NCI-H1930 (cell line): ENCODE measurements at places on chromosomes 6 and 20.

DNA sequence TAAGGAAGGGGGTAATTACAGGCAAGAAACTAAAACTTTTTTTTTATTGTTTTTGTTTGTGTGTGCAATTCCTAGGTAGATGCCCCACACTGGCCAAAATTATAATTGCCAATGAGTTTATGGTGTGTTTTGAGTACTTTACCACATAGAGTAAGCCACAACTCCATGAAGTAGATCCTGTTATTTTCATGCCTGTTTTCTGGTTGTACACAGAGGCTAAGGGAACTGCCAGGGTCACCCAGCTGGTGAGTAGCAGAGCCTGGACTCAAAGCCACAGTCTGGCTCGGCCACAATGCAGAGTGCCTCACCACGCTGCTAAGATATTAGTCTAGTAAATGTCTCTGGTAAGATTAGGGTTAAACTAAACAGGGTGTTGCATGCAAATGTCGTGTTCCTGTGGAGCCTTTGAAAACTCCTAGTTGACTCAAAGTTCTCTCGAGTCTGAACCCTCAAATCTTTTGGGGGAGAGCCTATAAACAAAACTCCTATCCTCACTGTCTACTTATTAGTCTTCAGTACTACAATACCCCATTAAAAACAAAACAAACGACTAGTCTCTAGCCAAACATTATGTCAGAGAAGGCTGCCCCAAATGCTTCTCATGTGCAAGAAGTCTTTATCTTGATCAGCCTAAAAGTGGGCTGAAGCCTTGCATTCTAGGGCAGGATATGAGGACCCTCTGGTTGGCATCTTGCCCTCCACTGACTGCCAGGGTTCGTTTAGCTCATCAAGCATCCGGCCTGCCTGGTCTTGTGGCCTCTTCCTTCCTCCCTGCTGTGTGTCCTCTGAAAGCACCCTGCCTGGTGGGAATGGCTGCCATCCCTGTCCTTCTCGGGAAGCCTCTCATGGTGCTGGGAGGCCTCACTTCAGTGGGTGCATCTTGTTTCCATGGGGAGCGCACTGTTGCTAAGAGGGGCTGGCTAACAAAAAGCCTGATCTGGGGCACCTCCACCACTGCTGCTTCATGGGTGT, 4.2 kb downstream of the DUSP22 start:
- no peak for DNase-seq

GRCh38 chr6:118668761-118669385, 17.5 kb upstream of the CEP85L start:
- no peak for DNase-seq

DNA sequence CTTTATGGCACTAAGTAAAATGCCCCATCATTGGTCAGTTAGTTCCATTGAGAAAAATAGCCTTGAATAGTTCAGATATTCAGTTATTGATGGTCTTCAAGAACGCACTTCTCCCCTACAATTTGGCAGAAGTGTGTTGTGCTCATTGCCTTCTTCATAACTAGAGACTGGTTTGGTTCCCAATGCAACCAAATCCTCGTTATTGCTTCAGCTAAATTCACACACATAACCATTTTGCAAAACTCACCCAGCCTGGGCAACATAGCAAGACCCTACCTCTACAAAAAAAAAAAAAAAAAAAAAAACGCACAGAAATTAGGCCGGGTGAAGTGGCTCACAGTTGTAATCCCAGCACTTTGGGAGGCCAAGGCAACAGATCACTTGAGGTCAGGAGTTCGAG, 32.1 kb downstream of the ZNF217 start:
- DNase-seq, result no peak

- no peak for DNase-seq
These were observed 161.7 kb downstream of the ERMARD start for GRCh38 chr6:169913096-169913638.

- DNase-seq, result peak; percentile 39
These were observed 272.9 kb upstream of the FERMT1 start for GRCh38 chr20:6395695-6396094.

- no peak for DNase-seq
These were observed 155.4 kb upstream of the PLCB4 start for GRCh38 chr20:8913456-8913855.

- DNase-seq, result peak; percentile 83
These were observed 41.1 kb upstream of the BMP6 start for GRCh38 chr6:7684843-7685242.

DNA sequence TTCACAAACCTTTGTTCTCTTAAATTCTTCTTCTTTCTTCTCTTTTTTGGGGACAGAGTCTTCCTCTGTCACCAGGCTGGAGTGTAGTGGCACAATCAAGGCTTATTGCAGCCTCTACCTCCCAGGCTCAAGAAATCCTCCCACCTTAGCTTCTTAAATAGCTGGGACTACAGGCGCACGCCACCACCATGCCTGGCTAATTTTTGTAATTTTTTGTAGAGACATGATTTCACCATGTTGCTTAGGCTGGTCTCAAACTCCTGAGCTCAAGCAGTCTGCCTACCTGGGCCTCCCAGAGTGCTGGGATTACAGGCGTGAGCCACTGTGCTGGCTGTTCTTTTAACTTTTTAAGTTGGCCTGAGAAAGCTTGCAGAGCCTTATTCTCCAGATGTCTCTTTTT, 48.0 kb downstream of the NCOA3 start:
- DNase-seq, result no peak

DNA sequence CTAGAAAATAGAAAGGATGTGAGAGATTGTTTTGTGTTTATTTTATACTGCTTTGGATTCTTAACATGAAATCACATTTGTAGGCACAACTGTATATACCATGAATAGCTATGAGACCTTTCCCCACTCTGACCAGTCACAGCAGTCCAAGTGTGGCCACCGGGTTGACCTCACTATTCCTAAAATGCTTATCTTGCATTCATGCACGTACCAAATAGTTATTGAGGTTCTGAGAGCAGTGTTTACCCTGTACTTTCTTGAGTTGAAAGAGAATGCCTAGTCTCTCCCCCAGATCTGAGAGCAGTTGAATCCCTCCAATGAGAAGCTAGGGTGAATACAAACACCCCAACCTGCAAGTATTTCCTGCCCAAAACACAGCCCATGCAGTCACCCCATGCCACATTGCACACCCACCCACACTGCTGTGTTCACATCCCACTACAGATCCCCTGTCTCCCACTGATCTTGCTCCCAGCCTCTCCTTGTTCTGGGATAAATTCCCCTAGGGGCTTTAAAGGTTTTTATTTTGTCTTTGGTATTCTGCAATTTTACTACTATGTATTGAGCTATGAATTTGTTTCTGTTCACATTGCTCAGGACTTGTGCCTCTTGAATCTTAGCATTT, 51.6 kb downstream of the GOPC start:
- DNase-seq, result no peak

DNA sequence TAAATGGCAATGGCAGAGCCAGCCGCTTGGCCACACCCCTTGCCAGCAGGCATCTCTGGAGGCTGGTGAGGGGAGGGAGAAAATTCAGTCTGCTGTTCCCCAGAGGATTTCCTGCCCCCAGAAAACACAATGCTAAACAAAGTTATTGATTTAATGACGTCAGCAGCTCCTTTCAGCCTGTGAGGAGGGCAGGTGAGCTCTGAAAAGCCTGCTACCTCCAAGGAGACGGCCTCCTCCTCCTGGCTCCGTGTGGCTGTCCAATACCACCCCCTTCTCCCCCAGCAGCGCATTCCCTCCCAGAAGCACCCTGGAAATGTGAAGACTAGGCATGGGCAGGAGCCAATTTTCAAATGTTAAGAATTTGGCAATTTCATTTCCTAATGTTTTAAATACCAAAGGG, 393.1 kb downstream of the ZFAND3 start:
- peak; percentile 66 for DNase-seq

DNA sequence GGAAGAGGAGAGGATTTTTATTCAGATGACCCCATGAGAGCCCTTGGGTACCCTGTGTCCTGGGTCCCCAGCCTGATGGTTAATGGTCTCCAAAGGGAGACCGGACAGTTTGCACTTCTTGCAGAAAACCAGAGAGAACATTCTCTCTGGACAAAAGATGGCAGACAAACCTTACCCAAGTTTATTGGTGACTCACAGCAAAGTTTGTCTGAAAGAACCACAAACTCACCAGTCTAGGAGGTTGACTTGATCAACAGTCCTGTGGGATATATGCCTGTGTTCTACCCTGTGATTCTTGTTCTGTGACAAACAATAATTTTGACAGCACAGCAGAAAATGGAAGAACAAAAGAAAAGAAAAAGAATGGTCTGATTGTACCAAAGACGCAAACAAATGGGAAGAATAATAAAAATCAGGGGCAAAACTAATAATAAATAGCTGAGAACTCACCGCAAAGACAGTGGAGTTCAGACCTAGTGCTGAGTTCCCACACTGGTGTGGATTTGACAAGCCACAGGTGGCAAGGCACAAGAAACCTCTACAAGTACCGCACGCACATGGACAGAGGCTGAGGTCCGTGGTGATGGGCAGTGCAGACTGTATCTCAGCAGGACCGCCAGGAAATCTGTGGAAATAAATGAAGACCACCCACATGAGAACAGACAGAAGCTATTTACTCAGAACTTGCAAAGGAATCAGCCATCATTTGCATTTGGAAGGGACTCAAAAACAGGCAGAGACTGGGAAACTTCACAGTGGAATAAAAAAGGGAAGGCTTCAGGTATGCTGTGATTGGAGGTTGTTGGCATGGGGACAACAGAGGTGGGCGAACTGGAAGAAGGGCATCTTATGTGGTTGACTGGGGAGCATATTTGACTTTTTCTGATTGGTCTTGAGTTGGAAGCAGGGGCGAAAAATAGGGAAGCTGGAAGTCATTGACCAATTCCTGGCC, 246.3 kb upstream of the RNF24 start:
- DNase-seq, result no peak

DNA sequence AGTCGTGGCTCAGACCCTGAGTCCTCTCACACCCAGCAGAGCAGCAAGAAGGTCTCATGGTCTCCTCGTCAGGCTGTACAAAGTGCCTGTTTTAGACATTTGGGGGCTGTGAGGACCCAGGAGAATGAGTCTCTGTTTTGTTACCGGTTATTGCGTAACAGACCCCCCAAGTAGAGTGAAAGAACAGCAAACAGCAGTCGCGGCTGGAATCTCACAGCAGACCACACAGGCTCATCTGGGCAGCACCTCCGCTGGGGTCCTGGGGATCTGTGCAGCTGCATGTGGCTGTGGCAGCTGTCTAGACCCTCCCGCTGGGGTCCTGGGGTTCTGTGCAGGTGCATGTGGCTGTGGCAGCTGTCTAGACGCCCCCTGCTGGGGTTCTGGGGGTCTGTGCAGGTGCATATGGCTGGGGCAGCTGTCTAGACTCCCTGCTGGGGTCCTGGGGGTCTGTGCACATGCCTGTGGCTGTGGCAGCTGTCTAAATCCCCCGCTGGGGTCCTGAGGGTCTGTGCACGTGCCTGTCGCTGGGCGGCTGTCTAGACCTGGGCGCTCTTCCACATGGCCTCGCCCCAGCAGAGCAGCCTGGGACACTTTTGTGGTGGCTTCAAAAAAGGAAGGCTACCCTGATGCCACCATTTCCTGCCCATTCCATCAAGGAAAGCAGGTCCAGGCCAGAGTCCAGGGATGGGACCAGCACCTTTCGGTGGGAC, 24.7 kb downstream of the ENTPD6 start:
- no peak for DNase-seq

GRCh38 chr20:58519940-58520712, 4.9 kb upstream of the APCDD1L start:
- DNase-seq, result no peak

DNA sequence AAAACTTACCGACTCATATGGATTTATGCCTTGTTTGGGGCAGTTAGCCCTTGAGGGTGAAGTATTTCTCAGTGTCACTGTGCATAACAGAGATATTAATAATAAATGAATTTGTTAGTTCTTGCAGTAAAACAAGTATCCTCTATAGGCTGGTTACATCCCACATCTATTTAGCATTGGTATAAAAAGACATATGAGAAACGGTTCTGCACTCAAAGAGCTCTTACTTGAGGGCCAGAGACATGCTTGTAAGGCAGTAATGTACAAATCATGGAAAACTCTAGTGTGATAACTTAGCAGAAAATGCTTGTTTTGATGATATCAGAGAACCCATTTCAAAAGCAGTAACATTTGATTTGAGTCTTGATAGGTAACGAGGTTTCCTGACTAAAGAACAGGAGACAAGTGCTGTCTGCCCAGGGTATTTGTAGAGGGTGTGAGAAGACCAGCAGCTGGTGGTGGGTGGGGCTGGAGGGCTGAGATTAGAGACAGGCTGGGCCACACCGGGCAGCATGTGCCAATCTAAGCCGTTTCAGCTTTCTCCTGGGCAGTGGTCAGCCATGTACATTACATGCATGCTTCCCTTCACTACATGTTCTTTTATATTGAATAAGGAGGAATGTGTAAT, 46.3 kb downstream of the TULP4 start:
- no peak for DNase-seq

DNA sequence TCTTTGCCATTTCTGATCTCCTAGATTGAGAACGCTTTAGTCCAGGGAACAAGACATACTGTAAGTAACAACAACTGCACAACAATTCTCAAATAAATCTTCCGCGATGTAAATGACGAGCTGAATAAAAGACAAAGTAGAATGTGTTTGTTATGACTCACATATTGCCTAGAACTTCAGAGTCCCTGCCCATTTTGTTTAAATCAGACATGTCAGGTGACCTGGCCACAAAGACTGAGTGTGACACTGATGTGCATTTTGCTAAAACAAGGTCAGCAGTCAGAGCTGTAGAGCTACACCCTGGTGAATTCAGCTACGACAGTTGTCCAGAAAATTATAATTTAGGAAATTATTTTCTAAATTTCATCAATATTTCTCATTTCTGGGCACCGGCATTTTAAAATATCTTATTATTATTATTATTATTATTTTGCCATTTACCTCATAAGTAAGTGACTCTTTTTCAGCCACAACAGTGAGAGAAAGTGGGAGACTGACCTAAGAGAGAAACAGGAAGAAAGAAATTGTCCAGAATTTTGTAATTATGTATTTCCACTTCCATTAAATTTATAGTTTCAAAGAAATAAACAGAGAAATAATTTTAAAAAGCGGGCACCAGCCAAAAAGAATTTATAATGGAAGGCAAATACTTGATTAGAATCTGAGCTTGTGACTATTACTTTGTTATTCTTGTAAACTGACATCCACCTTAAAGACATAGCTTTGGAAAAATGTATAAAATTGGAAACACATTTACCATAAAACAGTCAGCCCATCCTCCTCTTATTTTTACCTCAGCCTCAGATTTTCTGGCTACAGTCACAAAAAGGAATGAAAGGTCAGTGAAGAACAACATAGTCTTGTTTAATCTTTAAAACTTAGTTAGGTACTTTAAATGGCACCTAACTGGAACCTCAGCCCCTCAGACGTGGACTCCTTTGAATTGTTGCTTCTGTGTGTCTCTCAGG, 157.0 kb upstream of the CITED2 start:
- DNase-seq, result no peak

DNA sequence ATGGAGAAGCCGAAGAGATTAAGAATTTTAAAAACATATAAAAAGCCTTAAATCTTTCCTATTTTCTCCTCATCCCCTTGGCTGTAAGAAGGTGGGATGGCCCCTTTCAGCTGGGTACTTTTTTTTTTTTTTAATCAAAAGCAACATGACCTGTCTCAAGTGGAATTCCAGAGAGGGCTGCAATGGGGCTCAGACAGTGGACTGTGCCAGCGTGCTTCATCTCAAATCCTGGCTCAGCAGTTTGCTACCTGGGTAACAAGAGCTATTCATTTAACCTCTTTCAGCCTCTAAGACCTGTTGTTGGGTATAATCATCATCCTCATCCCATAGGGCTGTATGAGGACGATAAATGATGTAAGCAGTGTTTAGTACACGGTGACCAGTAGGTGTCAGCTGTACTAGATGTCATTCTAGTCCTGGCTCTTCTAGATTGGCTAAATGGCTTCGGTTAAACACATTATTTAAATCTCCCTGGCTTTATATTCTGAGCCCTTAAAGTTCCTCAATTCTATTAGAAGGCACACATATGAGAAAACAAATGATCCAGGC, 6.9 kb upstream of the PPP1R3G start:
- DNase-seq, result no peak

- DNase-seq, result no peak
These were observed 101.1 kb downstream of the SLC24A3 start for GRCh38 chr20:19313342-19314069.
